ELF-1 (cell line): ENCODE measurements at places on chromosomes 11 and 22.

- DNase-seq, result no peak
Observed at GRCh38 chr11:65111159-65111743, 421 bp upstream of the TM7SF2 start.

GRCh38 chr11:127864861-127865260 lies 722.5 kb downstream of the ETS1 start:
- no peak for DNase-seq

DNA sequence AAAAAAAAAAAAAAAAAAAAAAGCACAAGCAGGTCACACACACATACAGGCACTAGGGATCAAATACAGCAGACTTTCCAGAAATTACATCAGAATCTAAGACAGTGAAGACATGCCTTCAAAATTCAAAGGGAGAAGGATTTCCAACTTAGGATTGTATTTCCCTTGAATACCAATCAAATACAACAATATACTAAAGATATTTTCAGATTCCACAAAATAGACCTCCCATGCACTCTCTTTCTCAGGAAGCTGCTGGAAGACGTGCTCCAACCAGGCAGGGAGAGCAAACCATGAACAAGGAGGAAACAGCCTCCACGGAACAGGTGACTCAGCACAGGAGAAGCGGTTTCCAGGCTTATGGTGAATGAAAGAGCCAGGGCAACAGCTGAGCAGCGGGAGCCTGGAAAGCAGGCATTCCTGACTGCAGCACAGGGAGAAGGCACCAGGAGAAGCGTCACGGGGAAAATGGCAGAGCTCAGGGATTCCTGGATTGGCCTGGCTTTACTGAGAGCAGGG lies 32.0 kb downstream of the TMEM184B start:
- DNase-seq, result peak; percentile 87

DNA sequence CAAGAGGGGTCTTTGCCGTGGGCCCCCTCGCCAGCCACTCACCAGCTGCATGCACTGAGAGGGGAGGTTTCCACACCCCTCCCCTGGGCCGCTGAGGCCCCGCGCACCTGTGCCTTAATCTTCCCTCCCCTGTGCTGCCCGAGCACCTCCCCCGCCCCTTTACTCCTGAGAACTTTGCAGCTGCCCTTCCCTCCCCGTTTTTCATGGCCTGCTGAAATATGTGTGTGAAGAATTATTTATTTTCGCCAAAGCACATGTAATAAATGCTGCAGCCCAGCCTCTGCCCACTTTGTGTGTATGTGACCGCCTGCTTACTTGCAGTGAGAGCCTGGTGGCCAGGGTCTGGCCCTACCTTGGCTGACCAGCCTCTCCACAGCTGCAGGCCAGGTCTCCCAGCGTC lies 2.8 kb upstream of the CRACR2B start:
- DNase-seq, result no peak

GRCh38 chr11:45142241-45143055 lies 4.0 kb upstream of the PRDM11 start:
- DNase-seq, result no peak

- no peak for DNase-seq
Observed at GRCh38 chr11:64794526-64794925, 8.5 kb downstream of the MAP4K2 start.

GRCh38 chr11:62656796-62657429 lies 3.8 kb upstream of the INTS5 start:
- DNase-seq, result no peak

GRCh38 chr11:256952-257737 lies 20.4 kb downstream of the PSMD13 start:
- no peak for DNase-seq

DNA sequence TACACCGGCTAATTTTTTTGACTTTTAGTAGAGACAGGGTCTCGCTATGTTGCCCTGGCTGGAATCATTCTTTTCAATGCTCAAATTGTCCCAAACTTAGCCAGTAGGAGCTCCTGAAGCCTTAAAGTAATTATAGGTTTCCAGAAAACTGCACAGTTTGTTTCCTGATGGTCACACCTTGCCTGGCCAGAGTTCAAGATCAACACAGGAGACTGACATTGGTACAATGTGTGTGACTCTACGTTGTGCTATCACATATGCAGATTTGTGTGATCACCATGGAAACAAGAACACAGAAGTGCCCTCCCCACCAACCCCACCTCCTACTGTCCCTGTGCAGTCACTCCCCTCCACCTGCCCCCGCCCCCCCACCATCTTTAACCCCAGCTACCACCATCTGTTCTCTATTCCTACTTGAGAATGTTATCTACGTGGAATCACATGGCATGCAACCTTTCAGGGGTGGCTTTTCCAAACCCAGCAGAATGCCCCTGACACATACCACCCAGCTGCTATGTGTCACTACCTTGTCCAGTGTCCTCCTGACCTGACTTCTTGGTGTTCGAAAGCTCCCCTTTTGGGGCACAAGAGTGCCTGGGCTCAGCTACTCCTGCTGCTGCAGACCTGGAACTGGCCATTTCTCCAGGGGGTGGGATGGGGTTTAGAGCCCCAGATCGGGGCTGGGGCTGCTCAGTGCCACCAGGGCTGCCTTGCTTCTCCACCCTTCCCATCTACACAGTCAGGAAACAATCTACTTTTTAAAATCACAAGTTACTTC lies 6.1 kb upstream of the NAP1L4 start:
- DNase-seq, result no peak

DNA sequence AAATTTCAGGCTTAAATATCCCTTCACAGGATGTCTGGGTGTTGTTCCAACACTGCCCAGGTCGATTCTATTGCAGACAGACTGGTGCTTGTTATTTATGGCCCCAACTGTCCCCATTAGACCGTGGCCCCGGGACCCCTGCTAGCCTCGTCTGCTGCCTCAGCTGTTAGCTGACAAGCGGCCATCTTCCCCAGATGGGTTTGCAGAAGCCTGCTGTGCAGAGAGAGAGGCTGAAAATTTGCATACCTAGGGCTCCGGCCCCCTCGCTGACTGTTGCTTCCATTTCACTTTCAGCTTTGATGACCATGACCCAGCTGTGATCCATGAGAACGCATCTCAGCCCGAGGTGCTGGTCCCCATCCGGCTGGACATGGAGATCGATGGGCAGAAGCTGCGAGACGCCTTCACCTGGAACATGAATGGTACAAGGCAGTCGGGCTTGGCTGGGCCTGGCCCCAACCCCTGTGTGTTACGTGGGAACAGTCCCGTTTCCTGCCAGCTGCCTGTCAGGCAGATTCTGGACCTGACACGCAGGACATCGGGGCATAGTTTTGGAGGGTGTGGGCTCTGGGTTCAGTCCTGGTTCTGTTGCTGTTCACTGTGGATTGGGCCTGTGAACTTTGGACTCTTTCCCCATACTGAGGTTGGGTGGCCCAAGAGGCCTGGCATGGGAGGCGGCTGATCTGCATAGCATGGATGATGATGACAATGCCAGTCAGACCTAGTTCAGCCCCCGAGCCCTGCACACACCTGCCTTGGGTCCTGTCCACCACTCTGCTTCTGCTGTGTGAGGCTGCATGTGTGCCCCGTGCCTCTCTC lies 16.4 kb downstream of the SMARCB1 start:
- no peak for DNase-seq

DNA sequence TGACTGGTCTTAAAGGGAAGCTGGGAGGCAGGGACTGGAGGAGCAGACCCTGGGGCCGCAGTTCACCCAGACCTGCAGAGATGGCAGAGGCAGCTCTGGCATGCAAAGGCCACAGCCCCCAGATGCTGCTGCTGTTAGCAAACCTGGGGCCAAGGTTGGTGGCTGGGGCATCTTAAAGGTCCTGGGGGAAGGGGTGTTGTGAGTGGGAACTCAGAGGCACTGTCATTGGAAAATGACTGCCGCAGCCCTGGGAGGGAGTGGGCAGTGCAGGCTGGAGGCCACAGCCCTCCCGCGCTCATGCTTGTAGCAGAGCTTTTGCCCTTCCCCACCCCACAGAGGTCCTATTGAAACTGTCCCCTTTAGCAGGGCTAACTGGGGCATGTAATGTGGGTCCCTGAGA lies 111.8 kb downstream of the CTTN start:
- no peak for DNase-seq

DNA sequence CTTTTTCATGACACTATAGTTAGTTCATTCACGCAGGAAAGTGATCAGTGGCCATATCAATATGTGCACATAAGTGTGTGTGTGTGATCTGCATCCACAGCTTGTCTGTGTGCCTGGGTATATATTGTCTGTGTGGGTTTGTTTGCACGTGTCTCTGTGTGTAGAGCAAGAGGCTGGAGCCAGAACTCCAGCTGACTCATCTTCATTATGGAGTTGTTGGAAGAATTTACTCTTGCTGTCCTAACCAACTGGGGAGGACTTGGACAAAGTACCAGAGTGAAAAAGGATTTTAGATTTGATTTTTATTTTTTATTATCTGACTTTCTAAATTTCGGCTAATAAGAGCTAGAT lies 63.9 kb downstream of the TP53I11 start:
- DNase-seq, result no peak

DNA sequence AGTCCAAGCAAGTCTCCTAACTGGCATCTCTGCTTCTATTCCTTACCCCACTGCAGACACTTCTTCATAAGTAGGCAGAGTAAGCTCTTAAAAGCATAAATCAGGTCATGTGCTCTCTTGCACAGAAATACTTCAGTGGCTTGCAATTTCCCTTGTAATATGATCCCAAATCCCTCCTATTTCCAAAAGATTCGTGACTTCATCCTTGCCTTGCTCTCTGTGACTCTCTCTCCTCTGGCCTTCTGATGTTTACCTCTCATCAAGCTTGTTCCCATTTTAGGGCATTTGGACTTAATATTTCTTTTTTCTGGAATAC lies 37.4 kb upstream of the NCR3LG1 start:
- DNase-seq, result no peak
